Erythroblast (primary cell): ENCODE measurements at places on chromosomes 2 and 18.

- DNase-seq = no peak
Observed at GRCh38 chr18:61924550-61924949, 31.7 kb upstream of the RNF152 start.

DNA sequence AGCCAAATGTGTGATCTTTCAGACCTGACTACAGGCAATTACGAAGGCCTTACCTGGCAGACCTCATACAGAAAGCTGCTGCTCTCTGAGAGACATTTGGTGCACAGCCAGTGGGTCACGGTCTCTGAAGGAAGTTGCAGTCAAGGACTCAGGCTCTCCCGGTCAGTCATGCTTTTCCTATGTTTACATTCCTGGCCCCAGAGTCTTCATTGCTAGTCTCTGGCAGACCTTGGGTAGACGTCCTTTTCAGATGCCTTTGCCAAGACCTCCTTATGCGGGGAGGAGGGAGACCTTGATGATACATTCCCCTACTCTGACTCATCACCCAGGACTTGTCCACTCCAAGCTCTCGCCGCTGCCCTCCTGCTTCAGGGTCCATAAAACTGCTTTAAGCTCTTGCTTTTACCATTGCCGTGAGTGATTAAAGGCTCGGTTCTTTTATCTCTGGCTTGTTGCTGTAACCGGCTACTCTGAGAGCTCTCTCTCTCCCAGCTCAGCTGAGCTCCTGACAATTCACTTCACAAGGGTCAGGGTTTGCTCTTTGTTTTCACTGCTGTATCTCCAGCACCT, 62.0 kb upstream of the SLC35F5 start:
- peak; percentile 6 for DNase-seq

DNA sequence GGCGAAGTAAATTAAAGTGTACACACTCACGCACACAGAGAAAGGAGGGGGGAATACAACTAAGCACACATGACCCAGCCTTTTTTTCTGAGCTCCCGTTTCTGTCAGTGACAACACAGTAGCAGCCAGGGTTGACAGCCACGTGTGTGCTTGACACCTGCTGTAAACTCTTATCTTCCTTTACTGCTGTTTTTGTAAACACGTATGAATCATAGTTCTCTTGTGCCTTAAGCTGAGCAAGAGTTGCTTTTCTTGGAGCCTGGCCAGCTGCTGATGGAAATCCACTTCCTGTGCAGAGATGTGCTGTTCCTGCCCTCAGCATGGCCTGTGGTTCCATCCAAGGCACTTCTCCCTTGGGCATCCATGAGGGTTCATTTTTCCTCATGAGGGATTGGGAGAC, 561.9 kb downstream of the GALR1 start:
- DNase-seq = no peak

DNA sequence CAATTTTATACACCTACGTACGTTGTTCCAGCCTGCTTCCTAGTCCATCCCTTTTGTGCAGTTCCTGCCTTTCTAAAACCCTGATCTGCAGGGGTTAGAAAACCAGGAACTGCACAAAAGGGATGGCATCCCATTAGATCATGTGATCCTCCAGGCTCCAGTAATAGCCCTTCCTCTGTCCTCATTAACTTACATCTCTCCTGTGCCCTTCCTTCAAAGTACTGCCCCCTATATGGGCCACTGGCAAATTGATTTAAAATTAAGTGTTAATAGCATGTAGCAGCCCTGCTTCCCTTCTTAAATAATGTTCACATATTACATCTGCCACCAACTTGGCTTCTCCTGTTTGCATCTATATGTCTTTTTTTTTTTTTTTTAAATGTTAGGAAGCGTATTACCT, 61.3 kb upstream of the NXPH2 start:
- DNase-seq = no peak

DNA sequence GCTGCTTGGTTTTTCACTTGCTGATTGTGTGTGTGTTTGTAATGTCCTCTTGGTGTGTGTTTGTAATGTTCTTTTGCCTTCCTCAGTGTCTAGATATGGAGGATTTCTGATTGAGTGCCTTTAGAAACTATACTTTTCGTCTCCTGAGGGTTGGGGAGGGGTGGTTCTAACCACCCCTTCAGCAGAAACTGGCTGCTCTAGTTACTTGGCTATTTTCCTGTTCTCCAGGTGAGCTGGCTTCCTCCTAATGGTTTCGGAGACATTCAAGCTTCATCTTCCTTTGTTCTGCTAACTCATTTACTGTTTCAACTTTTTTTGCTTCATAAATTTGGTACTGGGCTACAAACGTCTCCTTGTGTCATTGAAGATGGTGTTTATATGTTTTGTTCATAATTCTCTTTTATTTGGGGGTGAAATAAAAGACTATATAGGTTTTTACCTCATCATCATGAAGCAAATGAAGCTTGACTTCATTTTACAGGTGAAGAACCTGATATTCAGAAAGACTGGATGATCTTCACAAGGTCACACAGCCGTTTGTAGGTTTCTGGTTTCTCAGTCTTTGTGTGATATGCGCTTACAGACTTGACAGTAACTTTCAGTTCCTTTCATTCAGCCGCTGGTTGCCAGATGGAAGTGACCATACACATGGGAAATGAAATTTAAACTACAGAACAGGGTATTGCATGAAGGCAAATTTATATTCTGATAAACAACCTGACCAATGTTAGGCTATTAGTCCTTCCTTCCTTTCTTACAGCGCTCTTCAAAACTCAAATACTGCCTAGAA, 238.5 kb downstream of the GALR1 start:
- no peak for DNase-seq

GRCh38 chr2:128217671-128218070, 101.0 kb downstream of the HS6ST1 start:
- no peak for DNase-seq

GRCh38 chr2:28428486-28428885, 35.8 kb downstream of the FOSL2 start:
- DNase-seq = no peak

GRCh38 chr2:24432121-24432520, 58.9 kb upstream of the NCOA1 start:
- no peak for DNase-seq

DNA sequence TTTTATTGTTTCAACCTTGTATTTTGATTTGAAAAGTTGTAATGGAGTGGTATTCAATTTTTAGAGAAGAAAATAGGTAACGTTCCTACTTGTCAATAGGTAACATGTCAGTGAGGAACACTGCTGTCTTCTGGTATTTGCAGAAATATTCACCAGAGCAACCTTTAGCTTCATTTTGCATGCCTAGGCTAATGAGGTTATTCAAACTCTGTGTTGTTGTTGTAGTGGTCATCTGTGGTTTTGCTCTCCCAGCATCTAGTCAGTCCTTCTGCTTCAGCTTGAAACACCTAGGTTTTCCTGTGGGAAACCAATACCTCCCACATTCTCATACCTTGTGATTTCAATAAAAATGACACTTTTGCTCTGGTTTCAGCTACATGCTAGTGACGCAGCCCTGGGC, 98.4 kb downstream of the LYPD6 start:
- no peak for DNase-seq

DNA sequence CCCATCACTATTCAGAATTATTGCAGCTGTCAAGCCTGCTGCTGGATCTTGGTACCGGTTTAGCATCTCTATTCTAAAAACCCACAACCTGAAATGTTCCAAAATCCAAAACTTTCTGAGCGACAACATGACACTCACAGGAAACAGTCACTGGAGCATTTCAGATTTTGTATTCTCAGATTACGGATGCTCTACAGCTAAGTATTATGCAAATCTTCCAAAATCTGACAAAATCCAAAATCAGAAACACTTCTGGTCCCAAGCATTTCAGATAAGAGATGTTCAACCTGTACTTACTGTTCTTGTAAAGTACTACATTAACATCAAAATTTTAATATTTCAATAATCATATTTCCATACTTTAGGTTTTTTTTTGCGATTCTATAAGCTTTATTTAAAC, 12.4 kb downstream of the PDIA6 start:
- DNase-seq = no peak

DNA sequence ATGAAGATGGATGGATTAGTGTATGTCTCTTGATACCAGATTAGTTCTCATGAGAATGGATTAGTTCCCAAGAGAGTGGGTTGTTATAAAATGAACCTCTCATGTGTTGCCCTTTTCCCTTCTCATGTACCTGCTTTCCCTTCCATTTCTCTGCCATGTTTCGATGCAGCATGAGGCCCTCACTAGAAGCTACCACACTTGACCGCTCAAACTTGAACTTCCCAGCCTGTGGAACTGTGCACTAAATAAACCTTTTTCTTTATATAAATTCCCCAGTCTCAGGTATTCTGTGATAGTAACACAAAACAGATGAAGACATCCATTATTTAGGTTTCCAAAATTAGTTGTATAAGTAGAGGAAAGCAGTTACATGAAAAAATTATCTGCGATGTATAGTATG, 73.5 kb downstream of the BABAM2 start:
- DNase-seq = no peak

- DNase-seq = no peak
Observed at GRCh38 chr18:74194691-74195090, 46.4 kb downstream of the TIMM21 start.

DNA sequence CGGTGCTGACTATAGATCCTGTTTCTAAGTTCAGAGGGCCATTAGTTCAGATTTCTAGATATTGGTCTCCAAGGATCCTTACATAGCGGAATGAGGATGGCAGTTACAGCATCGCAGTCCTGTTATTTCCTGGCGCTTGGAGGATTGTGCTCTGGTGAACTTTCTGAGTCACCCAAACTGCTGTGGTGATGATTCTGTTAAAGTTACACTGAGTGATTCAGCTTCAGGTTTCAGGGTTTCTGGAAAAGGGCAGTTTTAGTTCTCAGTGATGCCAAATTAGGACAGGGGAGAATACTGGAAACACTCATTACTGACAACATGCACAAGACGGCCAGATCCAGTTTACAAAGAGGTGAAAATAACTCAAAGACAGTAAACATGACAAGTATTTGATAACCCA, 52.1 kb upstream of the ANKRD62 start:
- DNase-seq = no peak

DNA sequence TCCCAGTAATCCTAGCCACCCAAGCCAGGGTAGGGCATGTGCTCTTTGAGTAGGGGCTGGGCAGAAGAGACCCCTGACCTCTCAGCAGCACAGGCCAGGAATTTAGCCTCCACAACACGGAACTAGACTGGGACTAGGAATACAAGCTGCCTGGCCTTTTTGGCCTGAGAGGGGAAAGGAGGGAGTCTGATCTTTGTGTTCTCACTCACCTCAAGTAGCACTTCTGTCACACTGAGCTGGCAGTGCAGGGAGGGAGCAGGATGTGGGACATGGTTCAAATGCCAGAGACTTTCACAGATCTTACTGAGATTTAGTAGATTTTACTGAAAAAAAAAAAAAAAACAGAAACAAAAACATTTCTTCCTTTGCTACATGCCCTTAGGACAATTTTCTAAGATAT, 395.2 kb downstream of the CMPK2 start:
- no peak for DNase-seq

GRCh38 chr2:181904022-181904632, 12.6 kb downstream of the ITPRID2 start:
- peak; percentile 42 for DNase-seq

DNA sequence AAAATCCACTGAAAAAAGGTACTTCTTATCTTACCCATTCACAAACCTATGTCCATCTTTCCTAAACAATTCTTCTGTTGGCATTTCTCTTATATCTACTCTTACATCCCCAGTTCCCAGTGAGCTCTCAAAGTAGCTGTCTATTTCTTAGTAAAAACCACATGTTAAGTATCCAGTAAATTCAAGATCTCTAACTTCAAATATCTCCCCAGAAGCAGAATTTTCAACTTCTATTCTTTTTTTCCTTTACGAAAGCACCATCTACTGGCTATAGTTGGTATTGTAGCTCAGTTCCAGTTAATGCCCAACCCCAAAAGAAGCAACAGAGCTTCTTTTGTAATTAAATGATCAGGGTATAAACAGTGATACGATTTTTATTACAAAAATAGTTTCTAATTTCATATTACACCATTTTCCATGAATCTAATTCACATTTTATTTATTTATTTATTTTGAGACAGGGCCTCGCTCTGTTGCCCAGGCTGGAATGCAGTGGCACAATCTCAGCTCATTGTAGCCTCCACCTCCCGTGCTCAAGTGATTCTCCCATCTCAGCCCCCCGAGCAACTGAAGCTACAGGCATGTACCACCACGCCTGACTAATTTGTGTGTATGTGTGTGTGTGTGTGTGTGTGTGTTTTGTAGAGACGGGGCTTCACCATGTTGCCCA, 28.5 kb downstream of the HRH4 start:
- DNase-seq = peak; percentile 74

- no peak for DNase-seq
Observed at GRCh38 chr2:26585966-26586365, 55.2 kb downstream of the CIB4 start.

DNA sequence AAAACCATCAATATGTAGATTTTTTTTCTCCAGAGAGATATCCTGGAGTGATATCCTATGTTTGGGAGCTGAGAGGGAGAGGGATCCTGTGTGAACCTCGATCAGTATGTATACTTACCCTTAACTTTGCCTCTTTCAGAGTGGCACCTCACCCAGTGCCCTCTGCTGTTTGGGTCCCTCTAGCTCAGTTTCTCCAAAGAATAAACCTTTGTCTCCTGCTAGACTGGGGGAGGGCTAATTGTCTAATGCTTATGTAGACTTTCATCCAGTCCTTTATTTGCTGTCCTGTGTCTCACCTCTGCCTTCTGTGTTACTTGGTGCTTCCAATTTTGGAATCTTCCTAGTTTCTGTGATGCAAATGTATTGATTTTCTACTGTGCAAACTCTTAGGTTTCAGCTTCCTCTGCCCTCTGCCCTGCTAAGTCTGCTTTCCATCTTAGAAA, 48.4 kb downstream of the MTX2 start:
- no peak for DNase-seq

DNA sequence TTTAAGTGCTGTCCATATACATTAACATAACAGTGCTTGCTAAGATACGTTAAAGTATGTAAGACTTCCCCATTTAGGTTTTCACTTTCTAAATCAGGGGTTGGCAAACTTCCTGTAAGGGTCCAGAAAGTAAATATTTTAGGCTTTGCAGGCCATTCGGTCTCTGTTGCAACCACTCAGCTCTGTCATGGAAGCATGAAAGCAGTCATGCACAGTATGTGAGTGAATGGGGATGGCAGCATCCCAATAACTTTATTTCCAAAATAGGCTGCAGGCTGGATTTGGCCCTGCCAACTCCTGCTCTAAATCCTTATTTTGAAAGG, 128.7 kb downstream of the PLA2R1 start:
- no peak for DNase-seq

DNA sequence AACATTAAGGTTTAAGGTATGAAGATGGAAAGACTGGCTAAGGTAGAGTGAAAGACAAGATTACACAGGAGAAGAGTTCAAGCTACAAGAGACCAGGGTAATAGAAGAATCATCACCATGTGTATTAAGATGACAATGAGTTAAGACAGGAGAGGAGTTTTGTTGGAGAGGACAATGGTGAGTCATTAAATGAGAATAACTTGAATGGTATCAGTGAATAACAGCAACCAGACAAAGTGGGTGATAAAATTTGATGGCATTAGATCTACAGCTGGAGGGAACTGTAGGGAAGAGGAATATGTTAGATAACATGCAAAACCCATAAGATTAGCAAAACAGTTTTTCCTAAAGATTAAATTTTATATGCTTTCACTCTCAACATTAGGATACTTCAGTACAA, 18.8 kb upstream of the ENOSF1 start:
- peak; percentile 91 for DNase-seq

- no peak for DNase-seq
Observed at GRCh38 chr2:200786826-200787225, 24.9 kb upstream of the BZW1 start.

- DNase-seq = no peak
Observed at GRCh38 chr2:46874236-46874929, 41.2 kb downstream of the MCFD2 start.
